ENCODE measurements at places on chromosomes 11 and 22. TPM values are rescaled to one million over a fixed set of nuclear protein-coding genes. Genes with fewer than 3 reads are reported as not detected.

C11orf42 gene
- total RNA-seq = not detected

ARHGAP20 gene
- not detected for total RNA-seq

SLN gene
- total RNA-seq = 0.45 TPM

ZFP91 gene
- 53.5 TPM for total RNA-seq

OR5B3 gene
- total RNA-seq = not detected

NOX4 gene
- not detected for total RNA-seq

SULT4A1 gene
- not detected for total RNA-seq

APOA4 gene
- not detected for total RNA-seq

FERMT3 gene
- total RNA-seq = 2.2 TPM

OR4P4 gene
- not detected for total RNA-seq

MB gene
- 11.2 TPM for total RNA-seq

TUB gene
- 8.9 TPM for total RNA-seq

TYR gene
- not detected for total RNA-seq

ZNF214 gene
- total RNA-seq = 1.9 TPM

FOLR1 gene
- total RNA-seq = not detected

OR10A2 gene
- total RNA-seq = not detected

EHBP1L1 gene
- 40.5 TPM for total RNA-seq

HBG2 gene
- total RNA-seq = not detected

OR6T1 gene
- total RNA-seq = not detected

RAB36 gene
- 8.3 TPM for total RNA-seq

CALCA gene
- total RNA-seq = not detected

OR52I1 gene
- total RNA-seq = not detected

OVOL1 gene
- not detected for total RNA-seq

OR52A1 gene
- not detected for total RNA-seq

SHISAL1 gene
- 9.2 TPM for total RNA-seq

PAMR1 gene
- total RNA-seq = not detected

CCDC89 gene
- not detected for total RNA-seq

MS4A3 gene
- not detected for total RNA-seq

AHNAK gene
- total RNA-seq = 167 TPM

ALKBH3 gene
- 24.7 TPM for total RNA-seq

GAL3ST3 gene
- not detected for total RNA-seq

PIM3 gene
- total RNA-seq = 36.8 TPM

DRAP1 gene
- total RNA-seq = 286 TPM

MRGPRX3 gene
- not detected for total RNA-seq

MUC5AC gene
- total RNA-seq = 5.4 TPM

GSTT2B gene
- 0.54 TPM for total RNA-seq

C11orf87 gene
- total RNA-seq = 0.01 TPM

ISX gene
- total RNA-seq = not detected

ANO1 gene
- 1.1 TPM for total RNA-seq

Measured in A549 treated with DMSO at 1 μM for 4 hours (cell line).